Posterior vena cava (tissue), 2 donors: ENCODE measurements at places on chromosomes 2 and 18. TPM values are rescaled to one million over a fixed set of nuclear protein-coding genes. Genes with fewer than 3 reads are reported as not detected.

DNA sequence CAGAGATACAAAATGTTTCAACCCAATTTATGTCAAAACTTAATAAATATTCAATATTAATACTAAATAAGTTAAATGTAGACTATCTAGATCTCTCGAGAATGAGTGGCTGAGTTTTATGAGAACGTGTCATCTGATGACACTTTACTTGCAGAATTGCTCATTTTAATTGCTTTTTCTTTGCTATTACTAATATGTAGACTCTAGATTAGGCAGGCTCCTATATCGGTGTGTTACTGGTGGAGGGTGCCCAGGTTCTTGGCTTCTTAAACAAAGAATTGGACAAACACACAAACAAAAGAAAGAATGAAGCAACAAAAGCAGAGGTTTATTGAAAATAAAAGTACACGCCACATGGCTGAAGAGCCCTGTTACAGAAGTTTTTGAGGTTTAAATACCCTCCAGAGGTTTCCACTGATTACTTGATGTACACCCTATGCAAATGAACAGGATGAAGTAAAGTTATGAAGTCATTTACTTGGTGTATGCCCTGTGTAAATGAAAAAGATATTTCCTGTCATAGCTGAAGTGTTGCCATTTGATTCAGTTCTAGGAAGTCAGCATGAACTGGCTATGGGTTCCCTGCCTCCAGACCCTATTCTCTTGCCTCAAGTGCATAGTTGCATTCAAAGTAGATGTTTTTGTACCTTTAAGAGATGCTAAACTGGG lies 122.9 kb upstream of the ITGA4 start:
- no peak for DNase-seq

The OSR1 gene
- 78.3 TPM for total RNA-seq

DNA sequence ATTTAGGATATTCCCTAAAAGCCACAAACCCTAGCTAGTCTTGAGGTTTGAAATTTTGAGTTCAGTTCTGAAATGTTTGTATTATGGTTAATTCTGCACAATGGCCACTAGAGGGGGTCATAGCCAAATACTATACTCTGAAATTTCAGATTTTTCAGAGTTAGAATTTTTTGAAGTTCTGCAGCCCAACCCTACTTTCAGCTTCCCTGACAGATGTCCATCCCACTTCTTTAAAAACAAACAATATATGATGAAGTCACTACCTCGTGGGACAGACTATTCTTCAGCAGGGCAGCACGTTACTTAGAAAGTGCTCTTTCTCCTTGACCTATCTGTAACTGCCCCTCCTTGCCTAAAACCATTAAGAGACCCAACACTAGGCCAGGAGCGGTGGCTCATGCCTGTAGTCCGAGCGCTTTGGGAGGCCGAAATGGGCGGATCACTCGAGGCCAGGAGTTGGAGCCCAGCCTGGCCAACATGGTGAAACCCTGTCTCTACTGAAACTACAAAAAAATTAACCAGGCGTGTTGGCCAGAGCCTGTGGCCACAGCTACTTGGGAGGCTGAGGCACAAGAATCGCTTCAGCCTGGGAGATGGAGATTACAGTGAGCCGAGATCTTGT lies 48.2 kb upstream of the PAPOLG start:
- DNase-seq, result no peak

The ORMDL1 gene
- total RNA-seq, result 47.3 TPM

The PROKR1 gene
- 0.05 TPM for total RNA-seq

GRCh38 chr2:128726911-128727310 lies 408.2 kb upstream of the HS6ST1 start:
- no peak for DNase-seq

GRCh38 chr2:99803846-99804245 lies 314.0 kb upstream of the REV1 start:
- no peak for DNase-seq

DNA sequence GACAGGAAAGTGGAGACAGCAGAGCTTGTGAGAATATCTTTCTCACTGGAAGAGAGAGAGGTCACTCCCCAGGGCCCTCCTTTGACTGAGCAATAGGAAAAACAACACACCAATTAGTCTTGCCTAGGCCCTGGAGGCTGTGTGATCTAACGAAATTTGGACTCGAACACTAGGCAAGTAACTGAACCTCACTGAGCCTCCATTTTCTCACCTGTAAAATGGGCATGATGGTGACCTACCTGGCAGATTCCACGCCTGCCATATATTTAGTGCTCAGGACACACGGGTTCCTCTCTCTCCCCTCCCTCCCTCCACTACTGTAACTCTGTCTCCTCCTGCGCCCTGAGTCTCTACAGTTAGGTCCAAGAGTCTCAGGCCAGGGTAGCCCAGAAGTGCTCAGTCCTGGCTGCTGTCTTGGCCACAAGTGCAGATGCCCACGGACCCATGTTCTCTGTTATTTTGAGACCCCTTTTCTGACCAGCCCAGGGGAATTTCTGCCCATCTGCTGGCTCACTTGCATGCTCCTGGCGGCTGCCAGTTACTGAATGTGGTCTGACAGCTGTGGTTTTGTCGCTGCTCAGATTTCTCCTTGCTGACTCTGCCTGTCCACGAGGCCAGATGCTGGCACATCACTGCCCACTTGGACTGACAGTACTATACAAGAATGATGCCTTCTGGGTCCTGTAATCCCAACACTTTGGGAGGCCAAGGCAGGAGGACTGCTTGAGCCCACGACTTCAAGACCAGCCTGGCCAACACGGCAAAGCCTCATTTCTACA lies 9.6 kb upstream of the GIGYF2 start:
- DNase-seq, result peak; percentile 50

DNA sequence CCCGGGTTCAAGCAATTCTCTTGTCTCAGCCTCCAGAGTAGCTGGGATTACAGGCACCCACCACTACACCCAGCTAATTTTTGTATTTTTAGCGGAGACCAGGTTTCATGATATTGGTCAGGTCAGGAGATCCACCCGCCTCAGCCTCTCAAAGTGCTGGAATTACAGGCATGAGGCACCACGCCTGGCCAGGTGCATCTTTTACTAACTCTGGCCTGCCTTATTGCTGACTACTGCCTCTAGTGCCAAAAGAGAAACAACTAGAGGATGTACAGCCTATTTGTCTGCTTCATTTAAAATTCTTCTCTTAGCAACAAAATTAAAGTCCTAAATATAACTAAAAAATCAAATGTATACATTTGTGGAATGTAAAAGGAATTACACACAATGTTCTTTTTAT lies 115.4 kb downstream of the BMPR2 start:
- DNase-seq, result no peak

DNA sequence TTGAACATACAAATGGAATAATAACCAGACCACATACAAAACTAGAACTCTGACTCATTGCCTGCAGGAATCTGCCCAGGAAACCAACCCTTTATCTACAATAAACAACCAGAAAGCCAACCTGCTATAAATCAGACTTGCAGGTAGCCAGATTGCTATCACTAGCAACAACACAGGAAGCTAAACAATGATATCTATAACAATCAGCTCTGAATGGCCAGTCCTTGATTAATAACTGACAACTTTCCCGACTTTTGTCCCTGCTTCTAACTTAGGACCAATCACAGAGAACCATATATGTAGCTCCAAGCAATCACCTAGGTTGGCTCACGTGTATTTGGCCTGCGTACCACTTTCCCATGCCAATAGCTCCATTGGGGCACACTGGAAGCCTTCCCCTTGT lies 470.8 kb downstream of the RIT2 start:
- no peak for DNase-seq

The LINC00305 gene
- total RNA-seq, result not detected

DNA sequence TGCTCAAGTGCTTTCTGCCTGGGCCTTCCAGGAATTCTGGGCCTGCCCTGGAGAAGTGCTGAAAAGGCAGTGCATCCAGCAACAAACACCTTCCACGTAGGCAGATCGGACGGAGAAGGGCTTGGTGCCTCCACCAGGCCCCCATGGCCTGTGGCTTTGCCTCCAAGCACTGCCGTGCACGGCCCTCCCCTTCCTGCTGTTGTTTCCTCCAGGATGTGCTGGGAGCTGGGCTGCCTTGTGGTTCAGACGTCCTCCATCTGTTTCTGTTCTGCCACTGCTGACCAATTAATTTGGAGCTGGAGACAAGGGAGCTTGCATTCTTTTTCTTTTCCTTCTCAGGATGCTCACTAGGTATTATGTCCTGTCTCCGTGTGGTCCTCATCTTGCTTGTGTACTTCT lies 197.0 kb downstream of the HRH4 start:
- DNase-seq, result no peak

GRCh38 chr2:36329251-36329650 lies 26.3 kb upstream of the CRIM1 start:
- no peak for DNase-seq

The TGFBRAP1 gene
- 18.8 TPM for total RNA-seq

The UGT1A1 gene
- not detected for total RNA-seq

The L3MBTL4 gene
- 17.6 TPM for total RNA-seq

GRCh38 chr2:15630121-15630977 lies 38.7 kb downstream of the DDX1 start:
- DNase-seq, result no peak

GRCh38 chr2:188235364-188235763 lies 56.3 kb upstream of the GULP1 start:
- no peak for DNase-seq

GRCh38 chr2:6692056-6692455 lies 173.7 kb downstream of the CMPK2 start:
- DNase-seq, result no peak

The ALPI gene
- total RNA-seq, result not detected

GRCh38 chr2:172740856-172741255 lies 5.2 kb downstream of the RAPGEF4 start:
- no peak for DNase-seq

DNA sequence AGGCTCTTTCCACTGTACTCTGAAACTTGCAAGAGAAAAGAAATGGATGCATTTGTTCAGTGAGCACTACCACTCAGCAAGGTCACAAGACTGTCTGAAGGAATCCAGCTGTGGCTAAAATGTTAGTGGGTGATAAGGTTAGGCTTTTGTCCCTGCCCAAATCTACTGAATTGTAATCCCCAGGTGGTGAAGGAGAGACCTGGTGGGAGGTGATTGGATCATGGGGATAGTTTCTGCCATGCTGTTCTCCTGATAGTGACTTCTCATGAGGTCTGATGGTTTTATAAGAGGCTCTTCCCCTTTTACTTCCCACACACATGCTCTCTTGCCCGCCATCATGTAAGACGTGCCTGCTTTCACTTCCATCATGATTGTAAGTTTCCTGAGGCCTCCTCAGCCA lies 68.2 kb downstream of the ZNF385B start:
- no peak for DNase-seq

The DUSP2 gene
- total RNA-seq, result 3.8 TPM

DNA sequence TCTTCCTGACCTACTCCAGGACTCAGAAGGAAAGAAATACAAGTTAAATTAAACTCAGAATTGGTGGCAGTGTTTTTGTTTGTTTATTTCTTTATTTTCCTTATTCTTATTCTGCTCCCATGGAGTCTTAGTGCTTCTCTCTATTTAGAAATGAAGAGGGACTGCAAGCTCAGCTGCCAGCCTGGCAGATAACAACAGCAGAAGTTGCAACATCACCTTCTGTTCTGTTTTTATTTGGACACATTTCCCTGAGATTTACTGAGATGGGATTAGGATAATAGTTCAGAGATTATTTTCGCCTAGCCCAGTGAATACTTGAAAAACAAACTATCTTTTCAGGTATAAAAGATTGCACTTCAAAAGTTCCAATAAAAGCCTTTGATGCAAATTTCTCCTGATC lies 70.4 kb upstream of the DTNA start:
- DNase-seq, result no peak

- DNase-seq, result no peak
Observed at GRCh38 chr2:107338059-107338458, 452.1 kb upstream of the ST6GAL2 start.

DNA sequence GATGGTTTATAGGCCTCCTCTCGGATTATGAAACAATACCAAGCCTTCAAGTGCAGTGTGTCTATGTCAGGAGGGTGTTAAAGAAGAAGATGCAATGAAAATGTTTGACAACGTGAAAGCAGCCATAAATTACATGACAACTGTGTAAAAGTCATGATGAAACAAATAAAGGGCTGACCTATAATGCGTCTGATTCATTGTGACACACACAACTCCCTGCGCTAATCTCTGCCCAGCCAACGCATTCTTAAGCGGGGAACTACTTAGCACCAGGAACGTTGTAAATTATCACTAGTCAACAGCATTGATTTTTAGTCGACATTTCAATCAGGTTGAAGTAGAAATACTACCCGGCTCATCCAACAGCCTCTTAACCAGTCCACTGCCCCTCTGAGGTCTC lies 26.8 kb downstream of the BCL11A start:
- DNase-seq, result no peak

The PDIA6 gene
- total RNA-seq, result 111 TPM

DNA sequence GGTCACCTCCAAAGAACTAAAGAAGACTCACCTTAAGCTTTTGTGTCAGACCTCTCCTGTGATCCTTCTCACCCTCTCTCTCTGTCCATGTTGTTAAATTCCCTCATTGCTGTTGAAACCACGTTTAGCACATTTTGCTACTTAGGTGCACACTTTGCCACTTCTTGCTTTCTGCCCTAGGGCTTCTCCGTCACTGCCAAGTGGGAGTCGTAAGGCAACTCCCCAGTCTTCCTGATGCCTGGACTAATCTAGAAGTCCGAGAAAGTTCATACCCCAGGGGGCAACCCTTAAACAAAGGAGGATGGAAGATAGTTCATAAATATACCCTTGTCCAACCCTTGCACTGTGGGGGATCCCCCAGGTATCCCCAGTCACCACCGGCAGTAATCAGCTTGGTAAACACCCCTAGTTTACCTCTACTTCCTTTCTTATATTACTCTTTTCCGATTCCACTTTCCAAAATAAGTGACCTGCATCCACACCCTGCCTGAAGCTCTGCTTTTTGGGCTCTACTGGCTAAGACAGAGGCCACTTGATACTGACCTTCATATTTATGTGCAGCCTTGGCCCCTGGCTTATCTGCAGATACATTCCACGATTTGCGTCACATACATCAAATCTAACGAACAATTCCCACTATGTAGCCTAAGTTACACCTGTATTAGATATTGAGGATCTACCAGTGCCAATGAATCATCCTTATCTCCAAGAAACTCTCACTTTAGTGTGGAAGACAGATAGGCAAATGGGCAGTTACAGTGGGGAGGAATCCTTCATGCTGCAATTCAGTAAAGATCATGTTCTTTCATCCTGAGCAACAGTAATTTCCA lies 776.2 kb downstream of the RNF144A start:
- DNase-seq, result no peak

The MGAT4A gene
- 34.2 TPM for total RNA-seq

- DNase-seq, result no peak
Observed at GRCh38 chr18:45518311-45519155, 96.7 kb upstream of the SLC14A2 start.

The COLEC11 gene
- 0.71 TPM for total RNA-seq

GRCh38 chr2:133780099-133780996 lies 212.1 kb upstream of the NCKAP5 start:
- no peak for DNase-seq
